ENCODE measurements at places on chromosomes 6 and 20.

DNA sequence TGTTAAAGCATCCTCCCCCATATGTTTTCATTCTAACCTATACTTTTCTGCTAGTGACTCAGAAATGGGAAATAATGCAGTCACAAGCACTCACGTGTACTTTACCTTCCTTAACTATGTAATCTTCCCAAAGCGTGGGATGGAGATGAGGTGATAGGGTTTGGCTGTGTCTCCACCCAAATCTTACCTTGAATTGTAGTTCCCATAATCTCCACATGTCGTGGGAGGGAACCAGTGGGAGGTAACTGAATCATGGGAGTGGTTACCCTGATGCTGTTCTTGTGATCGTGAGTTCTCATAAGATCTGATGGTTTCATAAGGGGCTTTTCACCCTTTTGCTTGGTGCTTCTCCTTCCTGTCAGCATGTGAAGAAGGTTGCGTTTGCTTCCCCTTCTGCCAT, 35.4 kb downstream of the AGPAT4 start:
- DNase-seq = no peak

GRCh38 chr6:119241111-119241465, 108.5 kb downstream of the MAN1A1 start:
- no peak for DNase-seq

GRCh38 chr20:25548613-25549086, 36.7 kb downstream of the NINL start:
- DNase-seq = no peak

DNA sequence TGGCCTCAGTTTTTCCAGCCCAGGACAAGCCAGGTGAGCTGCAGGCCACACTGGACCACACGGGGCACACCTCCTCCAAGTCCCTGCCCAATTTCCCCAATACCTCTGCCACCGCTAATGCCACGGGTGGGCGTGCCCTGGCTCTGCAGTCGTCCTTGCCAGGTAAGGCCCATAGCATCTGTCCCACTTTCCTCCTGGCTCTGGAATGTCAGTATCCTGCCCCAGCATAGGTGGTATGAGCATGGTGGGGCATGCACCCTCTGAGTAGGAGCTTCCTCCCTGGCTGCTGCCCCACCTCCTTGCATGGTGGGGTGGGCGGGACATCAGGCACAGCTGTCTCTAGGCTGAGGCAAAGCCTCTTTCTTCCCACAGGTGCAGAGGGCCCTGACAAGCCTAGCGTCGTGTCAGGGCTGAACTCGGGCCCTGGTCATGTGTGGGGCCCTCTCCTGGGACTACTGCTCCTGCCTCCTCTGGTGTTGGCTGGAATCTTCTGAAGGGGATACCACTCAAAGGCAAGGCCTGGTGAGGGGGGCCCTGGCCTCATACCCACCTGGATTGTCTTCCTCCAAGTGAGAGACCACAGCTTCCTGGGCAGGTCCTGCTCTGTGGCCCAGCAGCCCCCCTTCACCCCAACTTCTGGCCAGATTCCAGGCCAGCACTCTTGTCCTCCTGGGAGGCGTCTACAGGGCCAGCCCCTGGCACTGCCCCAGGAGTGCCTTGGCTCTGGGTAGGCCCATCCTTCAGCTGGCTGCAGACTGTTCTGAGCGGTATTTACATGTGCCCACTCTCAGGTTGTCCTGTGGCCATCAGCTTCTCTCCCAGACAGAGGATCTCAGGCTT, 9.1 kb downstream of the PI16 start:
- DNase-seq = no peak

GRCh38 chr6:153023977-153024708, 21.6 kb upstream of the MTRF1L start:
- DNase-seq = peak; percentile 54

DNA sequence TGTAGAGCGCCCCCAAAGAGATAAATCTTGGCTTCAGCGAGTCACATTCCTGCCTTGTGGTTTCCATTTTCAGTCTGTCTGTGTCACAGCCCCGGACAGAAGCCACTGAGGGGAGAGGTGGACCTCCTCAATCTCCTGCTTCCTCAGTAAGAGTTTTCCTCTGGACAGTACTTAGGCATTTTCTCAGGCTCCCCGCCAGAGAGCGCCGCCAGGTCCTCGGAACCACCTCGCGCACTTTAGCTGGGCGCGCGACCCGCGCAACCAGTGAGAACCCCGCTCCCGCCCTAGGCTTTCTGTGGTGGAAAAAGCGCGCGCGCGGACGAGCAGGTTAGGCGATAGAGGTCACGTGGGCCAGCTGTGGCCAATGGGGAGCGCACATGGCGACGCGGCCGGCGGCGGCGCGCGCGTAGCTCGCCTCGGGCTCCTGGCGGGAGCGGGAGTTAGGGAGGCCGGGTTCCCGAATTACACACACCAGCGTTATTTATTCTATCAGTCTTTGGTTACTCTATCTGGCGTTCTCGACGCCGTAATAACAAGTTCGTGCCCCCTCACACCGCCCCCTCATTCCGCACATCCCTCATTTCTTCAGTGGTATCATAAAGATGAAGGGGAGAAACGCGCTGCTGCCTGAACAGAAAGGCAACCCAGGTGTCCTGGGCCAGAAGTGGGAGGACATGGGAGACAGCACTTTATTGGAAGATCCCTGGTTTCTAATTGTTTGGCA, 19.4 kb downstream of the PXT1 start:
- peak; percentile 98 for DNase-seq

DNA sequence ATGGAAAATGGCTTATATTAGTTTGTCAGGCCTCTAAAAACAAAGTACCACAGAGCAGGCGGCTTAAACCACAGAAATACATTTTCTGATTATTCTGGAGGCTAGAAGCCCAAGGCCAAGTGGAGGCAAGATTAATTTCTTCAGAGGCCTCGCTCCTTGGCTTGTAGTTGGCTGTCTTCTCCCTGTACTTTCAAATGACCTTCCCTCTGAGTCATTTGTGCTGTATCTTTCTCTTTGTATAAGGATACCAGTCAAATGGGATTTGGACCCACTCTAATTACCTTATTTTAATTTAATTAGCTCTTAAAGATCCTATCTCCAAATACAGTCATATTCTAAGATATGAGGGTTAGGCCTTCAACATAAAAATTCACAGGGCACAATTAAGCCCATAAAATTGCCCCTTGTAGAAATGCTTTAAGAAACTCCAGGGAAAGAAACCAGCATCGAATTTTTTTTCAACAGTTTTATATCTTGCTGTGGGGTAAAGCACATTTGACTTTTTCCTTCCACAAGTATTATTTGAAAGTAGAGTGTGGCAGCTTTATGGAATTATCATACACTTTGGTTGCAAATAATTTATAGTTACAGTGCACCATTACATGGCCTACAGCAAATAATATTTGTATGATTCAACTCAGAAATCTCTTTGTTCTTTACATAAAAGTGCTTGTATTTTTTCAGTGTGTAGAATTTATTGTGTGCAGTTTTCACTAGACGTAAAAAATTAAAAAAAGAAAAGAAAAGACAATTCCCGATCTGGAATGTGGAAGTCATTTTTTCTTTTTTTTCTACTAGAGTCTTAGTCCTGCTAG, 706.1 kb downstream of the KIF16B start:
- DNase-seq = no peak

DNA sequence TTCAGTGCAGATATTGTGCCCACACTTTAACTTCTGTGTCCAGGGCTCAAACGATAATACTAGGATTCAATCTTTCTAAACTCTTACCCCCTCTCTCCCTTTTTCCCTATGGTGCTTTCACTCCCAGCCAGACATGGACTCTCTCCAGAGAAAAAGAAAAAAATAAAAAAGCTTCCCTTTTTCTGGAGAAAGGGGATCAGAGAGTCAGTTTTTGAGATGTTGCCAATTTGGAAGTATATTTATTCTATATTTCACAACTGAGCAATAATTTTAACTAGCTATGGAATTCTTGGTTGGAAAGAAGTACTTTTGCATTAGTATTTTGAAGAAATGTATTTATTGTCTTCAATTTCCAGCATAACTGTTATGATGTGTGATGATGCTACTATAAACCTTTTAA, 72.2 kb upstream of the ZFP64 start:
- DNase-seq = no peak

- no peak for DNase-seq
Observed at GRCh38 chr20:32333988-32334885, 23.9 kb upstream of the ASXL1 start.

DNA sequence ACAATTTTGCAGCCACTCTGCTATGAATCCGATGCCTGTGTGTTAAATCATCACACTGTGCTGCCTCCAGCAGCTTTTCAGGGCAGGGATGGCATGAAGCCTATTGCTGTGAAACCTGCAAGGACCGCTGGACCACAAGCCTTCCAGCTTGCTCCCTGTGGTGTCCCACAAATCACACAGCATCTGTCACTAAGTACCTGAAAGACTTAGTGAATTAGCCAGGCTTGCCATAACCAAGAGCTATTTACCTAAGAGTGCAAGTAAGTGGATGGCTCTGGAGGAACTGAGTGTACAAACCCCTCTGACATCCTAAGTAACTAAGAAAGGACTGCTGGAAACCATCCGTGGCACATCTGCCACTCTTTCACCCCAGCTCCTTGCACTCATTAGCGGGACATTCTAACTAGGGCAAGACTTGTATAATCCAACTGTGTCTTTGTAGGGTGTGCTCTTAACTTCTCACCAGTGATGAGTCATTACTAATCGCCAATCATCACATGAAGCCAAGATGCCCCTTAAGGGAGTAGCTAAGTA, 34.7 kb downstream of the FOXQ1 start:
- DNase-seq = no peak

GRCh38 chr6:17665132-17665531, 41.6 kb downstream of the NUP153 start:
- no peak for DNase-seq

DNA sequence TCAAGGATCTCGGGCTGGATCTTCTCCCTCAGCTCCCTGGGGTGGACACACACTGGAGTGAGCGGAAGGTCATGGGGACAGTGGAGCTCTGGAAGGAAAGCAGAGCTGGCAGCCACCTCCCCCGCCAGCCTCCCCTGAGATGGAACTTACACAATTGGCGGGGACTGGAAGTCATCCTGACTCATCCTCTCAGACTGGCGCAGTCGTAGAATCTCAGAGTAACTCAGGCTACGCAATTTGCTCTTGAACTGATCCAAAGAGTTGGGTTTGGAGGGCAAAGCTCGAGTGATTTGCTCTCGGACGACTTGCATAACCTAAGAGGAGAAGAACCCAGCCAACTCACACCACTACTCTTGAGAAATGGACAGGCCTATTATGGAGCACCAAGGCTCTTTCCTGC, 34.8 kb downstream of the ELMO2 start:
- DNase-seq = no peak

DNA sequence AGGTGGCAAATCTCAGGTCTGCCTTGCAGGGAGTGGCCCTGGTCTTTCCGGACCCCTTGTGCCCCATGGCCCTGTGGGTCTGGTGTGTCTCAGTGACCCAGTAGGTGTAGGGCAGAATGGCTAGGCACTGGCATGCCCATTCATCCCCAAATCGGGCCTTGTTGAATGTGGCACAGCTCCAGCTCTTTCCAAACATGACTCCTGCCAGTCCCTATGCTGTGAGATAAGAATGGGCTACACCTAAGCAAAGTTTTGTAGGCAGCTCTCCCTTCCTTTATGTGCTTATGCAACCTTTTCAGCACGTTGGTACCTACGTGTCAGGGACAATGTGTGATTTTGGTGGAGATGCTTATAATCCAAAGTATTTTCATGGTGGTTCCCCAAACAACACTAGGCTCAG, 33.9 kb downstream of the FOXO3 start:
- DNase-seq = no peak

GRCh38 chr6:168247443-168248147, 72.0 kb downstream of the DACT2 start:
- no peak for DNase-seq

- DNase-seq = no peak
Observed at GRCh38 chr20:40922865-40923264, 105.8 kb upstream of the TOP1 start.

DNA sequence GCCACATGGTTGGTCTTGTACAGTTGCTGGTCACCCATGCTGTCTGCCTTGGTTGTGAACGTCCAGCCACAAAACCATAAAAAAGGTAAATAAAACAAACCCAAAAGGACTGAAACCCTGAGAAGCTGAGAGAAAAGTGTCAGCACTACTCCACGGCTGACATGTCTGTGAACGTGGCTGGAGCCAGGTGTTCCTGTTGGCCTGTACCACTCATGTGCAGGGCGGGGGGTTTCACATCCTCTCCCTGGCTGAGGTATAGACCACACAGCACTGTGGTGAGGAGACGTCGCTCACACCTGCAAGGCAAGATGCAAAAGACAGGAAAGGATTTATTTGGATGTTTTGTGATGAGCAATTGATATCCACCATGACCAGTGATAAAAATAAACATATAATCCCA, 51.9 kb upstream of the MRPS10 start:
- DNase-seq = no peak

GRCh38 chr20:19812056-19812455, 54.0 kb downstream of the RIN2 start:
- no peak for DNase-seq

GRCh38 chr6:128412680-128413079, 107.7 kb downstream of the PTPRK start:
- peak; percentile 13 for DNase-seq

GRCh38 chr20:61480158-61480825, 228.2 kb downstream of the CDH4 start:
- DNase-seq = no peak

GRCh38 chr6:145895802-145896201, 68.4 kb downstream of the SHPRH start:
- DNase-seq = no peak

GRCh38 chr6:118656847-118657451, 5.6 kb upstream of the CEP85L start:
- DNase-seq = no peak

DNA sequence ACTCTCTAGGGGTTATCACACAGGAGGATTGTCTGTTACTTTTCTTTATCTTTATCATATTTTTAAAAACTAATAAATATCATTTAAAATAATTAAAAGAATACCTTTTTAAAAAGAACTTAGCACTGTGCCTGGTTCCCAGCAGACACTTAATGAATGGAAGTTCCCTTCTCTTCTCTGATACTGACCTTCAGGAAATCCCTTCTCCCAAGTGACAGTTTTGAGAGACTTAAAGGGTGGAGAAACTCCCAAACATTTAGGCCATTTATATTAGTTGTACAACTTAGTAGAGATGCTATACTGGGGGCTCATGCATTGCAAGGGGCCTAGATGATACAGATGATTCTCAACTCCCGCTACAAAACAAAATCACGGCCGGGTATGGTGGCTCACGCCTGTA, 18.5 kb downstream of the MAP1LC3A start:
- no peak for DNase-seq

GRCh38 chr20:41358717-41359116, 7.9 kb downstream of the EMILIN3 start:
- DNase-seq = no peak

- peak; percentile 12 for DNase-seq
Observed at GRCh38 chr6:72616406-72617015, 5.4 kb upstream of the KCNQ5 start.

DNA sequence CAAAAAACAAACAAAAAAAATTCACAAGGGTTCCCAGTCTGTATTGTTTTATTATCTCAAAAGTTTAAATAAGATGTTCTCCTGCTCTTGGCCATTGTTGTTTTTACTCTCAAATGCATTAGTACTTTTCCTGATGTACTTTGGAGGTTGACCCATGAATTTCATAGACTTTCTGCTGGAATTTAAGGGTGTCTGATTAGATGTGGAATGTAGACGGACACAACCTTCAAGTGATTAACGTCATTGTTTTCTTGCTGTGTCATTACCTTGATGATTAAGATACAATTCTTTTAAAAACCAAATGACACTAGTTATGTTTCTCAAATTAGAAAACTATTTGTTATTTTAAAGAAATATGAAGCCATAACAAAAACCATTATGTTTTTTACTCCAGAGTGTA, 421.4 kb upstream of the RUNX2 start:
- no peak for DNase-seq

Measured in mammary epithelial cell (primary cell).